ENCODE measurements at places on chromosomes 12 and 14. TPM values are rescaled to one million over a fixed set of nuclear protein-coding genes. Genes with fewer than 3 reads are reported as not detected.

Gene PLD4
- not detected for total RNA-seq

Gene SCN8A
- total RNA-seq, result 0.23 TPM

Gene TAS2R8
- not detected for total RNA-seq

Gene SMAGP
- total RNA-seq, result 21.9 TPM

Gene SLC6A12
- total RNA-seq, result not detected

Gene DHRS1
- 39.3 TPM for total RNA-seq

All from hair follicular keratinocyte (primary cell).